ENCODE measurements at places on chromosomes 16 and 17.

- DNase-seq, result no peak
Measured at GRCh38 chr17:71380936-71381335, 739.9 kb upstream of the SOX9 start.

- peak; percentile 32 for DNase-seq
Measured at GRCh38 chr16:11759163-11759834, 16.6 kb upstream of the TXNDC11 start.

DNA sequence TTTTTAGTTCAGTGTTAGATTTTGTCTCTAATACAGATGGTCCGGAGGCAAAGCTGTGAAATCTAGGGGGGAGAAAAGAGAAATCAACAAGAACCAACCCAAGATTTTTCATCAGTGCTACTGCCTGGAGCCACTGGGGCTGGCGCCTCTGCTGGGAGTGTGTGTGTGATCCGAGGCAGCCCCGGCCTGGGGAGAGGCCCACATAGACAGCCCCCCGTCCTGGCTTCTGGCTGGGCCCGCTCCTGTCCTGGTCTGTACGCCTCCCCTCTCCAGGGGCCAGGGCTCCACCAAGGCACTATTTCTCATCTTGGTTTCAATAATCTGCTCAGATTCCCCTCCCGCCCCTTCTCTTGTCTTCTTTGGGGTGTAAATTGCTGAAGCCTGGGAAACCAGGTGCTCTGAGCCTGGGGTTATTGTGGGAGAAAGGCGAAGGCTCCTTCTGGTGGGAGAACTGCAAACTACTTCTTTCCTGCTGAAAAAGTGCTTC is 7.8 kb downstream of the BAHCC1 start:
- DNase-seq, result no peak

DNA sequence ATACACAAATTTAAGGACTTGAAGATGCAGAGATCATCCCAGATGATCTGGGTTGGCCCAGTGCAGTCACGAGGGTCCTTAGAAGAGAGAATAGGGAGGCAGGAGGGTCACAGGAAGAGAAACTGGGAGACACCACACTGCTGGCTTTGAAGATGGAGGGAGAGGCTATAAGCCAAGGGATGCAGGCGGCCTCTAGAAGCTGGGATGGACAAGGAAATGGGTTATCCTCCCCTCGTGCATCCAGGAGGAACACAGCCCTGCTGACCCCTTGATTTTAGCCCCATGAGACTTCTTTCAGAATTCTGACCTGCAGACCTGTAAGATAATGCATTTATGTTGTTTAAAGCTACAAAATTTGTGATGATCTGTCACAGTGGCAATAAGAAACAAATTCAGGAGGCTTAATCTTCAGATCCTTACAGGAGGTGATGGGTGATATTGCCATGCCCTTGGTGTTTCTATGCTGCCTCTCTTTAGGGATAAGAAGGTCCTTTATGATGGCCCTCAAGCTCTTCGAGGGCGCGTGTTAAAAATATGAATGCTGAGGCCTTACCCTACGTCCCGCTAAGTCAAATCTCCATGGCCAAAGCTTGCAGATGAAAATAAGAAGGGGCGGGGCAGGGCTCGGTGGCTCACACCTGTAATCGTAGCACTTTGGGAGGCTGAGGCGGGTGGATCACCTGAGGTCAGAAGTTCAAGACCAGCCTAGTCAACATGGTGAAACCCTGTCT is 1.5 kb upstream of the PRM2 start:
- DNase-seq, result no peak

DNA sequence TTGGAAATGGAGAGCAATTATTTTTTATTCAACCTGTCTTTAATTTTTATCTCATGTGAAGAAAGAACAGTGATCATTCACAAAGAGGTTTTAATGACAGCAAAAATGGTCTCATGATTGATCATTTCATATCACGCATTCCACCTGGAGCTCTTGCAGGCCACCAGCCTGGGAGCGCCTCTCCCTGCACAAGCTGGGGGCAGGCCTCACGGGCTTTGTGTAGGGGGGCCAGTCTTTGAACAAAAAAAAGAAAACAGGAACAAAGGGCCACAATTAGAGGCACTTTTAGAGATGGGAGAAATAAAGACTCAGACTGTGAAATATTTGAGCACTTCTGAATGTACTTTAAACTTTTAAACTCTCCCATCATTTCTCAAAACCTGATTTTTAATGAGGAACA is 232.9 kb downstream of the CHD9NB start:
- DNase-seq, result no peak

DNA sequence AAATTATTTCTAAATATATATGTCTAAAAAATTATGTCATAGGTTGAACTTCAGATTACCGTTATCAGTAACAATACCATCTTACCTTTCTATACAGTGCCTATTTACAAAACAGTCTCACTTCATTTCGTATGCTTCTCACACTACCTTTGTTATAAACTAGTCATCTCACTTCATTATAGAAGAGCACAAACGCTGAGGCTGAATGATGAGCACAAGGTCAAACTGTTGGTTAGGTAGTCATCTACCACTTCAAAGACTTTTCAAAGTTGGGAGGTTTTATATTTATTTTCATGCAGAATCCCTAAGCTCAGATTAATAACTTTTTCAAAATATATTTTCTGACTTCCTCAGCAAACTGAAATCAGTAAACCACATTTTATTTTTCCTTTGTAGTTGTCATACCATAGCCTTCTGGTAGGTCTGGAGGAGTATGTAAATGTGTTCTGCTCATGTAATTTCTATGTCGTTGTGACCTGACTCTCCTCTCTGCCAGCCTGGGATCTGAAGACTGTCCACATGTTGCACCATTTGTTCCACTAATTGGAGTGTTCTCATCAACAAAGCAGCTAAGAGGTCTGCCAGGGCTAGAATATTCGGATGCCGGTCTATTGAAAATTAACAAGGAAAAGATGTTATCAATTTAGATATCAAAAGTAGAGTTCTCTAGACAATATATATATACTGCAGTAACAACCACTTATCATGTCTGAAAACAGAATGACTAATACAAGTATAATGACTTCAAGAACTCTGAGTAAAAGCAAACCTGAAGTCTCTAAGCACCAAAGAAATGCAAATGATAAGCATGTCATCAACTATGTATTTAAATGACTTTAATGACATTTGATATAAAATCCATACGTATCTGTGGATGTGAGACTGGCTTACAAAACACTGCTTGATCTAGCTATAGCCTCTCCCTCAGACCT is 73.9 kb downstream of the CEP95 start:
- no peak for DNase-seq

DNA sequence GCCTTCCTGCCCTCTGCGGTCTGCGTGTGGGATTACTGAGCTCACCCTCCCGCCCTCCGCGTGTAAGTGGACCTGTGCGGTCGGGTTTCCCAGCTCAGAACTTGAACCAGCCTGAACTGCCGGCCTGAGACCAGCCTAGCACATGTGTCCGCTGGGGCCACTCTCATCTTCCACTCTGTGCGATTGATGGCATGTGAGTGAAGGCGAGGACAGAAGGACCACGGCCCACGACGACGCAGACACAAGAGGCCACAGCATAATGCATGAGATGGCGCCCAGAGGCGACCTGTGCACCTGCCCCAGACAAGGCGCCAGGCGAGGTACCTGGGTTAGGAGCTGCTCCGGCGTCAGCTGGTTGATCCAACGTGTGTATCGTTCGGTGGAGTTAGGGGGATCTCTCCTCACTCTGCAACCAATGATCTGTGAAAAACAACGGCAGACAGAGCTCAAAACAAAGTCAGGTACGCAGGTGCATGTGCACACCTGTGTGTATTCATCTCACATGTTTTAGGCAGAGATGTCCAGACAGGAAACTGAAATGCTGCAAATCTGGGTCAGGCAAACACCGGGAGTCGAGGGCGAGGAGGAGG is 74.5 kb upstream of the METRNL start:
- no peak for DNase-seq

DNA sequence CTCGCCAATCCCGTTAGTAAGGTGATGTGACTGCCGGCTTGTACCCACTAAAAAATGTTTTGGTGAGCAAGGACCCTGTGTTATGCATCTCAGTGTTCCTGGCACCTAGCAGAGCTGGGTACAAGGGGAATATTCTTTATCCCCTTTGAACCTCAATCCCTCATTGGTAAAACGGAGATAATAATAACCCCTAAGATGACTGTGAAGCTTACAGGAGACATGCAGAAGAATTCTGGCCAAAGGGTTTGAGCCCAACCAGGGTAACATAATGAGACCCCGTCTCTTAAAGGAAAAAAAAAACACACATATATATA is 896 bp downstream of the GGA2 start:
- DNase-seq, result no peak

DNA sequence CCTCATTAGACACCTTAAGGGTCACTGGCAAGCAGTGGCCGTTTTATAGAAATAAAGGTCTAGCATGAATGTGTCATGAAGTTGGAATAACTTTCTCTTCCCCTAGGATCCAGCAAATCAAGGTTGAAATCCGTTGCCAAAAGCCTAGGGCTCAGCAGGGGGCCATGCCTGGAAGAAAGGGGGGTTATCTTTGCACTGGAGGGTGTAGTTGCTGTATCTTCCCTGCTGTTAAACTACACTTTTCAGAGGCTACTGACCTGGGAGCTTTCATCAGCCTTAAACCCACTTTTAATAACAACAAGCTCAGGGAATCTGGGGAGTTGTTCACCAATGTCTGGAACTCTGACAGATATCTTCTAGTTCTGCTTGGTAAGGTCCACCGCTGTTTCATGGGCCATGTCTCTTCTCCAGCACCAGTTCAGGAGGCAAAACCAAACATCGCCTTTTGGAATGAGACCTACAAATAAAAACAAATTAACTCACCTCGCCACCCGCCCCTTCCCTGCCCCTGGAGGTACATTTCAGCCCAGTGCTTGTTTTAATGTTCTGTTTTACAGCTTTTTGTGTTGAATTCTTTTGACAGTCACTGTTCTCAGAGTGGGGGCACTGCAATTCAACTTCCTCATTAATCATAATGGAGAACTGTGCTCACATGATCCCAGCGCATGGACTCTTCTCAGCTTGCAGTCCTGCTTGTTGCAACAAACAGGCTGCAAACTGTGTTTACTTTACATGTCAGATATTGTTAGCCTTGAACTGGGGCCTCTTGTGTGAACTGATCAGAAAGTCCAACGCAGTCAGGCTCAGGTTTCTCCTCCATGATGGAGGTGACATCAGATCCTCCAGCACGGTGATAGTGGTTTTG is 508.7 kb downstream of the KCNJ2 start:
- peak; percentile 42 for DNase-seq

- DNase-seq, result no peak
Measured at GRCh38 chr17:57889892-57890856, 40.3 kb upstream of the MRPS23 start.

GRCh38 chr16:9778849-9779248 is 403.4 kb downstream of the GRIN2A start:
- no peak for DNase-seq

- DNase-seq, result no peak
Measured at GRCh38 chr16:21159281-21159951, 942 bp downstream of the LDAF1 start.

DNA sequence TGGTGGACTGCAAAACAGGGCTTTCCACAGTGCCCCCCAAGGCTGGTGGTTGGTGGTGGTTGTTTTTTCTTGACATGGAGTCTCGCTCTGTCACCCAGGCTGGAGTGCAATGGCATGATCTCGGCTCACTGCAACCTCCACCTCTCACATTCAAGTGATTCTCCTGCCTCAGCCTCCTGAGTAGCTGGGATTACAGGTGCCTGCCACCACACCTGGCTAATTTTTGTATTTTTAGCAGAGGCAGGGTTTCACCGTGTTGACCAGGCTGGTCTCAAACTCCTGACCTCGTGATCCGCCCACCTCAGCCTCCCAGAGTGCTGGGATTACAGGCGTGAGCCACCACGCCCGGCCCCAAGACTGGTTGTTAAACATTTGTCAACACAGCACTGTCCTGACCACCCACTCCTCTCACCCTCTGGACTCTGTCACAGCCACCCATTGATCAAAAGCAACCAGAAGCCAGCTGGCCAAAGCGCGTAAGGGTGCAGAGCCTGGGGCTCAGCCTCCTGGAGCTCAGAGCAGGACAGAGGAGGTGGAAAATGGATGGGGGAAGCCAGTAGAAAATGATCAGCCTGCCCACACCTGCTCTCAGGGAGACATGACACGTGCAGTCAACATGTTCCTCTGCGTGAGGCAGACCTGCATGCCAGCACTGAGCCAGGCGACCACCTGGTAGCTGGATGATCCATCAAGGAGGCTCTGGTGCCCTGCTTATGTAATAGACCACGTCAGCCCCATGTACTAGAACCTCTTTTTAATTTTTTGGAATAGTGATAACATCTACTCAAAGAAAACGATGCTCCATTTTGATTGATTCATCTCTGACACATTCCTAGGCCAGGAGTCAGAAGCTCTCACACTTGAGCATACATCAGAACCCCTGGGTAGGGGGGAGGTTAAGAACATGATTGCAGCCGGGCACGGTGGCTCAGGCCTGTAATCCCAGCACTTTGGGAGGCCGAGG is 14.8 kb upstream of the OSGIN1 start:
- no peak for DNase-seq

- DNase-seq, result no peak
Measured at GRCh38 chr17:27109346-27109745, 184.6 kb upstream of the WSB1 start.

DNA sequence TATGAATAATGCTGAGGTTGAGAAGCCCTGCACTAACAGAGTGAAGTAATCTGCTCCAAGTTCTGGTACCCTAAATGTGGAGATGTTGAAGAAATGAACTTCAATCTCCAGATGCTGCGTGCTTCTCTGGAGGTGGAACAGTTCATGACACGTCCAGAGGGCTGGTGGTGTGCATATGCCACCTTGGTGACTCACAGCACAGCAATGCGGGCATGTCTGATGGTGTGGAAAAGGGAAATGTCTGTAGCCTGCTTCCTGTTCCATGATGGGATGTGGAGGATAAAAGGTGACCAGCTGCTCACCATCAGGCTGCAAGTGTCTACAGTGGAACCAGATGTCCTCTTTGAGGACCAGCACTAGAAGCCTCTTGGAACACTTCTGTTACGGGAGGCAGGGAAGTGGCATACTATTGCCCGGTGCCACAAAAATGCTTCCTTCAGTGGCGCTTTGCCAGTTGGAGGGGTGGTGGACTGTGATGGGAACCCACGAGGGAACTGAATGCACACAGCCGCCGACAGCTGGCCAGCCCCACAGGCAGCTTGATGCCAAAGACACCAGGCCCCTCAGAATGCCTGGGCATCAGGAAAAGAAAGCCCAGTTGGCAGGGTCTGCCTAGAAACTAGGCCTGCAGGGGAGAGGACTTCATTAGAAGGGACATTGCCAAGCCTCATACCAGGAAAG is 19.9 kb downstream of the SNX11 start:
- no peak for DNase-seq
